ENCODE measurements at places on chromosomes 11 and 22. TPM values are rescaled to one million over a fixed set of nuclear protein-coding genes. Genes with fewer than 3 reads are reported as not detected.

The POU2AF2 gene
- not detected for total RNA-seq

The HEPN1 gene
- not detected for total RNA-seq

The RIC3 gene
- total RNA-seq, result not detected

The ISX gene
- total RNA-seq, result not detected

The OR2AG2 gene
- not detected for total RNA-seq

DNA sequence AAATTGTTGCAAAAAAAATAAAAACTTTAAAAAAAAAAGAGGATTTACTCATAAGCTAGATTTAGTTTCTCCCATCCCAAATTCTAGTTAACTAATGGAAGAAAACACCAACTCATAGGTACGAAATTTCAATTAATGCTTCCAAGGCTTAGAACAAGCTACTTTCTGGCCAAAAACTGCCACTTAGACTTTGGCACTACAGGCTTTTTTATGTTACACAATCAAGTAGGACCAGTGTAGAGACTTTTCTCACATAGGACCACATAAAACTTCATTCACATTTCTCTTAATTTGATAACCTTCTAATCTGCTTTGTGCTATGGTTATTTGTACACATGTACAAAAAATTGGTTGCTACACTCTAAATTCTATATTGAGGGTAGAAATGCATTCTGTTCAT, 3.1 kb downstream of the ST13 start:
- DNase-seq, result no peak

- DNase-seq, result peak; percentile 93
Measured at GRCh38 chr11:20934516-20934915, 265.1 kb downstream of the NELL1 start.

DNA sequence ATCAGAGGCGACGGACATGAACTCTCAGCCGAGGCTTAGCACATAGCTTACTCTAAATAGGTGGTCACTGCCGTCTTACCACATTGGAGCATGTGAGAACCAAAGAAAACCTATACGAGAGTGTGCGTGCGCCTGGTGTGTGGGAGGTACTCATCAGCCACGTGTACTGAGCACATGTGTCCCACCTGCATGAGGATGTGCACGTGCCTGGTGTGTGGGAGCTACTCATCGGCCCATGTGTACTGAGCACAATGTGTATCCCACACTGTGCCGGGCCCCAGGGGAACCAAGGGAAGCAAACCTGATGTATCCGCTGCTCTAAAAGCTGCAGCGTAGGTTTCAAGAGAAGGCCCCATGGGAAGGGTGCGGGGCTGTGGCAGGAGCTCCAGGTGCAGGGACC, 56.4 kb downstream of the ANO1 start:
- DNase-seq, result no peak

DNA sequence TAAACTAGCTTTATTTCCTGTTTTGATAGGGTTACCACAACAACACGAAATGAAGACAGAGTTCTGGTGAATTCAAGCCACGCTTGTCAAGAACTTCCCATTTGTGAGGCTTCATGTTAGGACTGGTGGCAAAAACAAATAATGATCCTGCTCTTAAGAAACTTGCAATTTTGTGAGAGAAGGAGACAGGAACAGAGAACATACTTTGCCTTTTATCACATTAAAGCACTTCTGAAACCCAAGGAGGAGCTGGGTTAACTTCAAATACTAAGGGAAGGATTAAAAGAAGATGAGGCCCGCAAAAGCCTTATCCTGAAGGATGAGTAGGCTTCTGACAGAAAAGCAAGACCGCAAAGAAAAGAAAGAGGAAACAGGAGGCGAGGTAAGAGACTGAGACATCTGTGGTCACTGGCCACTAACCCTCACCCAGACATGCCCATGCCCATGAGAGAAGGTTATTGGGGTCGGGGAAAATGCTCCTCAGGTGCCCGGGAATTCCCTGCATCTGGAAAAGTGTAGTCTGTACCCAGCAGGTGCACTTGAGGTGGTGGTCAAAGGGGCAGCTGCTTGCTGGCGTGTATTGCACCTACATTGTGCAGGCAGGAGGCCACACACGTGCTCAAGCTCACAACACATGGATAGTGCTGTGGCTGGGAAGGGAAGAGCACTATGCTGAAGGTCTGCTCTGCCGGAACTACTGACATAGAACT, 50.5 kb downstream of the MAPK1 start:
- DNase-seq, result no peak

- DNase-seq, result no peak
Measured at GRCh38 chr11:102761646-102762238, 18.7 kb downstream of the MMP10 start.

- DNase-seq, result peak; percentile 91
Measured at GRCh38 chr11:33778675-33779074, 4.4 kb upstream of the FBXO3 start.

DNA sequence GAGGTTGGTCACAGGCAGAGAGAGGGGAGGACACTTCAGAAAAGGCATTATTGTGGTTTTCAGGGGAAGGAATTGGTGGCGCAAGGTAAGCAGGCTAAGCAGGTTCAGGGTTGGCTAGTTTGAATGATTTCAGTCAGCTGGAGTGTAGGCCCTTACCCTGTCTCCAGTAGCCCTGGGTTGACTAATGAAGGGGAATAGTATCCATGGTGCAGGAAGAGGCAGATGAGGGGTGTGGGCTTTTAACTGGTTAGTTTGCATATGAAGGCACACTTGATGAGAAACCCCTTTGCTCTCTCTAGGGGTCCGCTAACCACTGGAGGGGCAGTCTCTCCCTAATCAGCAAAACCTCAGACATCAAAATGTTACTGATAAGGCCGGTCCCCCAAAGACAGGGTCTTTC, 249.7 kb downstream of the AASDHPPT start:
- no peak for DNase-seq

DNA sequence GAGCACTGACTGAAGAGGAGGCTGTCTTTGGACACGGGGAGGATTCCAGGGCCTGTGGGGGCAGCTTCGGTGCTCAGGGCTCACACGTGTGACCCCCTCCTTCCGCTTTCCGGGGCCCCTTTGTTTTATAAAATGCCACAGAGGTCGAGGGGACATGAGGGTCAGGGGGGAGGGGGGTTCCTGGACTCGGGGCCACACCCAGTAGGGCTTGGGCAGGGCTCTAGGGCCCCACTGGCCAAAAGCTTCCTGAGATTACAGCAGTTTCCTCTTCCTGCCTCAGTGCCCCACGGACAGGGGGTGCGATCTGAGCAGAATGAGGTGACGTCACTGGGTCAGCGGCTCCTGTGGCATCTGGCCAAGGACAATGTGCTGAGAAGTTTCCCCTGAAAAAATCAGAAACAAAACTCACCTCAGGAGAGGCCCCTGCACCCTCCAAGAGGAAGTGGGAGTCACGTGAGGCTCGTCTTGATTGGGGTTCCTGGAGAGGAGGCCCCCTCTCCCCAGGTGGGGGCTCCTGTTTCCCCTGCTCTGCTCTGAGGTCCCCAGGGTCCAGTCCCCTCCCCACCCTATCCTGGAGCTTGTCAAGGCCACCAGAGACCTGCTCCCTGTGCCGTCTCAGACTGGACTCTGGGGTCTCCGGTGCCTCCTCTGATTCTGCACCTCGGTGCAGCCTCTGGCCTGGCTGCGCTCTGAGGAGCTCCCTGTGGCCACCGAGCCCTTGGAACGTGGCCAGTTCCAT, 6.4 kb upstream of the IFITM3 start:
- DNase-seq, result no peak

- no peak for DNase-seq
Measured at GRCh38 chr11:122435540-122436187, 219.9 kb upstream of the UBASH3B start.

GRCh38 chr11:87417951-87418350, 380.2 kb downstream of the TMEM135 start:
- DNase-seq, result no peak

GRCh38 chr22:22368516-22368915, 123.9 kb downstream of the VPREB1 start:
- DNase-seq, result no peak

DNA sequence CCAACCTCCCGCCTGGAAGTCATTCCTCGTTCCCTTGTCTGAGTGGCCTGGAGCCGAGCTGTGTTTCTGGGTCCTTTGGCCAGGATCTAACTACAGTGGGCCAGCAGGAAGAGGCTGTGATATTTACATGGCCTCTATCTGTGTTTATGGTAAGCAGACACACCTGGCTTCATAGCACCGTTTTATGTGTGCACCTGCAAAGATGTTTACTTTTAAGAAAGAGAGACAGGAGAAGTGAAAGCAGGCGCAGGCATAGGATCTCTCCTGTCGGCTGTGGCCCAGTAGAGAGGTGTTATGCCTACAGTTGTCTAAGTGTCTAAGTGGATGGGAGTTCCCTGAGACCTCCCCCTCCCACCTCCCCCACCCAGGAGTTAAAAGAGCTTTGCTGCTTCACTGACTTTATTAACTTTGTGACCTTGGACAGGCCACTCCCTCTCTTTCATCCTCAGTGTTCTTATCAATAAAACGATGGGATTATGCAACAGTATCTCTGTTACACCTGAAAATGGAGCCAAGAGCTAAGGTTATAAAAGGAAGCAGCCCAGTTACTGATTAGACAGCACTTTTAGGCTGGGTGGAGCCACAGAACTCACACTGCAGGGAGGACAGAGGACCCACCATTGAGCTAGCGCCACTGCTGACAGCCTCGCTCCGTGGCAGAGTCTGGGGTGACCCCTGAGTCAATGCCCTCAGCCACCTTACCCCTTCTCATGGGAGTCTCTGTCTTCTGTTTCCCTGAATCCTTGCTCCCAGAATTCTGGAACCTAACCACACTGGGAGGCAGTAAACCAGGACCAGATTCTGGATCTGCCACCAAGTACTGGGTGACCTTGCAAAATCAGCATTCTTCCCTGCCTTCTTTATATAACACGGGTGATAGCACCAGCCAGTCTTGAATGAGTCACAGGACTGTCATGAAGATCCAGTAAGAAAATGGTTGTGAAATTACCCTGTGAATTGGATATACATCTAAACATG, 22.0 kb downstream of the ST14 start:
- DNase-seq, result no peak

DNA sequence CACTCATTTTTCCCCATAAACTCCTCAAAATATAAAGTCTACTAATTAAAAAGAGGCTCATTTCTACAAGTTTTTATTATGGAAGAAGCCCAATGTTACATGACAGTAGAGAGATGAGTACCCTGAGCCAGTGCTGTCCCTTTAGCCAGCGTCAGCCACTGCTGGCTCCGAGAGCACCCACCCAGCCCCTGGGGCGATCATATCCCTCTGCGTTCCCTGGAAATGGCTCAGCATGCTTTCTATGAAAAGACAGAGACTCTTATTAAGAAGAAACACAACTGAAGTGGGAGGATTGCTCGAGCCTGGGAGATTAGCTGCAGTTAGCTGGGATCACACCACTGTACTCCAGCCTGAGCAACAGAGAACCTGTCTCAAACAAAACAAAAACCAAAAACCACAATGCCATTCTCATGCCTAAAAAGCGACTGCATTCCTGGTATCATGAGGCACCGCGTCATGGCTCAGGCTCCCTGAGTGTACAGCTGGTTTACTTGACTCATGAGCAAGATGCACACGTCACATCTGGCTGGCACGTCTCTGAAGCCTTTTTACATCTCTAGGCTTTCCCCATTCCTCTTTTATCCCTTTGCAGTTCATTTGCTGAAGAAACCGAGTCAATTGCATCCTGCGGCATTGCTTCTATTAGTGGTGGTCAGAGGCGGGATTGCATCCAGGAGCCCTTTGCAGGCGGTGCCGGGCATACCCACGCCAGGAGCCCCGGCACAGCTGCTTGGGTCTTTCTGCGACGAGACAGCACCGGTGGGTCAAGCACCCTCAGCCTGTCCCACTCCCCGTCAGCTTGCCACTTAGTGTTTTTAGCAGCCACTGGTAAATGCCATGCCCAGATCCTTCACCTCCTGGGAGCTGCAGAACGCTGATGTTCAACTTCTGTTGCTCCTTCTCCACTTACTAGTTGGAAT, 119.9 kb downstream of the CTTN start:
- no peak for DNase-seq

GRCh38 chr11:125603207-125603606, 10.6 kb downstream of the STT3A start:
- no peak for DNase-seq

- DNase-seq, result no peak
Measured at GRCh38 chr22:24935771-24936483, 10.6 kb downstream of the LHFPL7 start.

- DNase-seq, result no peak
Measured at GRCh38 chr11:94449437-94449836, 44.2 kb downstream of the MRE11 start.

GRCh38 chr22:43862074-43862881, at the start of gene SULT4A1:
Gene SULT4A1, minus strand, starts transcription at chr22:43862513. Its CDS starts 131 bp downstream, at chr22:43862382.
- peak; percentile 64 for DNase-seq

- no peak for DNase-seq
Measured at GRCh38 chr11:116837231-116838091, at the start of gene APOA1. Gene APOA1, minus strand, starts transcription at chr11:116837622. Its CDS starts 235 bp downstream, at chr11:116837387.

DNA sequence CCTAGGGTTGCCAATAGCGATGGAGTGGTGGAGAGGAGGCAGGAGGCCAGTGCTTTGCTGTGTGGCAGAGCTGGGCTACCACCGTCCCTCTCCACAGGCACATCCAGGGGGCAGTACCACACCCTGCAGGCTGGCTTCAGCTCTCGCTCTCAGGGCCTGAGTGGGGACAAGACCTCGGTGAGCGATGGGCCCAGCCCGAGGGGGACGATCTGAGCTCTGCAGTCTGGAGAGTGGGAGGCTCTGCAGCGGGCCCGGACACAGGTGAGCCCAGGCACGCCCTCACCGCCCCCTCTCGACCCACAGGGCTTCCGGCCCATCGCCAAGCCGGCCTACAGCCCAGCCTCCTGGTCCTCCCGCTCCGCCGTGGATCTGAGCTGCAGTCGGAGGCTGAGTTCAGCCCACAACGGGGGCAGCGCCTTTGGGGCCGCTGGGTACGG, 2.5 kb downstream of the PKP3 start:
- peak; percentile 22 for DNase-seq

DNA sequence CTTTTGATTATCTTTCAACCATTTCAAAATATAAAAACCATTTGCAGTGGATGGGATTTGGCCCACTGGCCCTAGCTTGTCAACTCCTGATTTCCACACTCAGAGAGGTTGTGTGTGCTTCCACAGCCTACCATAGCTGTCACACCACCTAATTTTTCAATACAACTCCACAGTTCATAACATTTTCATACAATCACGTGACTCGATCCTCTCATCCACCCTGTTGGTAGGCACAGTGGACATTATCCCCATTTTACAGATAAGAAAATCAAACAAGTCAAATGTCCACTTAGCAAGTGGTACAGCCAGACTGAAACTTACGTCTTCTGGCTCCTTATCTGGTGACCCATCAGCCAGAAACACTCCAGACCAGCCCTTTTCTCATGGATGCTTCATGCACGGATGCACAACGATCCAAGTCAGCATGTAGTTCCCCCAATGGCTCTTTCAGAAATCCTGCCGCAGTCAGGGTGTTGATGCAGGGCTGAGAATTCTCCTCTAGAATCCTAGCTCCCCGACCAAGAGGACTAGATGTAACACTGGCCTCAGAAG, 88.0 kb downstream of the ABTB2 start:
- DNase-seq, result no peak

GRCh38 chr11:37320921-37321320, 722.9 kb upstream of the RAG2 start:
- no peak for DNase-seq

DNA sequence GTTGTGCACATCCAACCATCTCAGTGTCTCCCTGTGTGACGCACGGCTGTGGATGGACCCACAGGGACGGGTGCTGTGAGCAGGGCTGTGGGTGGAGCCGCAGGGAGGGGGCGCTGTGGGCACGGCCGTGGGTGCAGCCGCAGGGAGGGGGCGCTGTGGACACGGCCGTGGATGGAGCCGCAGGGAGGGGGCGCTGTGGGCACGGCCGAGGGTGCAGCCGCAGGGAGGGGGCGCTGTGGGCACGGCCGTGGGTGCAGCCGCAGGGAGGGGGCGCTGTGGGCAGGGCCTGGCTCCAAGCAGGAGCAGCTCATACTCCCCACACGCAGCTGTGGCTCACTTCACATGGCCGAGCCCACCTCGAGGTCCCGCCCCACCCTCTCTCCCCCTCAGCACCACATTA, 6.0 kb upstream of the MAPK11 start:
- DNase-seq, result peak; percentile 76

Measured in G401 (cell line).